Activated naive CD4-positive, alpha-beta T cell (primary cell): ENCODE measurements at places on chromosomes 2 and 18.

- no peak for DNase-seq
Observed at GRCh38 chr2:97764559-97765263, 51.3 kb downstream of the ZAP70 start.

DNA sequence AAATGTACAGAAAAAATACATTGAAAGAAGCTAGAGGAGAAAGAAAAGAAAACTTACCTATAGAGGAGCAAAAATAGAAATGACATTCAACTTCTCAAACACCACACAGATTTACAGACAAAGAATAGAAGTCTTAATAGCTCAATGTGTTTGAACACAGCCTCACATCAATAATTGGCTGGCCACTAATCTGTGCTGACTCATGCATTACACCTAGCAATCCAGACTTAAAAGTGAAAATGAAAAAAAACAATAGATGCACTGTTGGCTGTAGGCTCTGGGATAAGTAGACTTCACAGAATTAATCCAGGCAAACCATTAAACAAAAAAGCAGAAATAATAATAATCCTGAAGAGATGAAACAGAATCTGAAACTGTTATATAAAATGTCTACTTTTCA is 961.3 kb upstream of the CELF4 start:
- DNase-seq, result no peak

DNA sequence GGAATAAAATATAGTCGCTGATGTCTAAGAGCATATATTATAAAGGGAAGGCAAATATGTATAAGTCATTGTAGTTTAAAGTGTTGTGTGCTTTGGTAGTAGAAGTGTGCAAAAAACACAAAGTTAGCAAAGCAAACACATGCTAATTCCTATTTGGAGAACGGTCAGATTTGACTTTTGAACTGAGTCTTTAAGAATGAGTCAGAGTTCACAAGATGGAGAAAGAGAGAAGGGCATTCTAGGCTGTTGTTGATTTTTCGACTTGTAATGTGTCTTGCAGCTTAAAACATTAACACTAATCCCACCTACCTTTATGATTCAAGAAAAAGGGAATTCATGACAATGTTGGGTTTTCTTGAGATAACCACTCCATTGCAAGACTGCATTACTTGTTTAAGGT is 98.1 kb downstream of the CRIM1 start:
- DNase-seq, result no peak

DNA sequence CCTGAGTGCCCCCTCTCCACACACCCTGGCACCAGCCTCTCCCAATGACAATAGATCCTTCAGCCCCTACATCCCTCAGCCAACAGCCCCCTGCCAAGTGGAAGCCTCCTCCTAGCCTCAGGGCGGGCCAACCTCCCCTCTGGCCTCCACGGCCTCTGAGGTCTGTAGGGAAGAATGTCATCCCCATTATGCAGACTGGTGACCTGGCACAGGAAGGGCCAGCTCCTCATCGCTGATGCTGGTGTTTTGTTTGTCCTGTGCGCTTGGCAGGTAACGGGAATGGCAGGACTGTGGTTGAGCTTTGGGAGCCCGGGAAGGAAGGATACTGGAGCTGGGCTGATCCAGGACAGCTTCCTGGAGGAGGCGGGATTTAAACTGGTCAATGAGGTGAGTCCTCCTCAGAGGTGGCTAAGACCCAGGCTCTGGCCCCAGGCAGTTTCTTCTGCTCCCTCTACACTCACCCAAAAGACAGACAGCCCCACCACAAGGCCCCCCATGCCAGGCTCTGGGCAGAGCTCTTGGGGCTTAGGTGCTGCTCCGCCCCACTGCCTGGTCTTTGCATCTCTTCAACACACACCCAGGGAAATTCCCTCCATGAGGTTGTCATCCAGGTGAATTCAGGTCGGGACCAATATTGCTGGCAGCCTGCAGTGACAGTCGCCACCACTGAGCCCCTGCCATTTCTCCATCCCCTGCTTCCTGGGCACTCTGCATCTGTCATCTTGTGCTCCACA is 75.2 kb upstream of the SMAD7 start:
- no peak for DNase-seq

GRCh38 chr18:32422978-32423740 is 47.5 kb downstream of the GAREM1 start:
- no peak for DNase-seq

DNA sequence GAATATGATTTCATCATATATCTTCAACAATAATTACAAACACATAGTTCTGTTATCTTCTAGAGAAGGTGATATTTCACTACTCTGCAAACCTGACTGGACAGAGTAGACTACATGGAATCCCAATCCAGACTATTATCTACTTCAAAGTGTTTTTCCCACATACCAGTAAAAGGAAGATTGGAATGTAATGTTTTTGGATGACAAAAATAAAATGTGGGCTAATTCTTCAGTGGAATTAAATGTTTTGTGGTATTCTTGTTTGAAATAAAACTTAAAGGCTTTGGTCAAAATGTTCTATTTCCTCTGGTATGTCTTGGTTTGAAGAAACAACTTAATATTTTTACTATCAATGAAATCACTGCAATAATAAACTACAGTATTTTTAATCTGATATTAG is 22.1 kb downstream of the COL5A2 start:
- DNase-seq, result no peak

DNA sequence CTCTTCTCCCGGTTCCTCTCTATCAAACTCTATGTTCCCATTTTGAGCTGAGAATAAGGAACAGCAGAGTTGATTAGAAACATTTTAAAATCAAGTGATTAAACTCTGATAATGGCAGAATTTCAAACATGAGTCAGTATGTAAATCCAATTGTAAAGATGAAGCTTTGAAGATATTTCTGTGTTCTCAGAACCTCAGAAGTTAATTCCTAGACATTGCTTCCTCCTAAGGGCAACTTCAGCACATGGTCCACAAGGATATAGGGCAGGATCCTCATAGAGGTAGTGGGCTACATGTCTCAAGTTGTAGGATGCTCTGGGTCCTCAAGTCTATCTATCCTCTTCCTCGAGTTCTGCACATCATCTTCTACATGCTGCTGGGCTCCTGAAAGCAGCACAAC is 46.3 kb downstream of the QPCT start:
- no peak for DNase-seq

GRCh38 chr2:64114063-64114911 is 29.9 kb downstream of the PELI1 start:
- no peak for DNase-seq

- DNase-seq, result no peak
Observed at GRCh38 chr2:86809481-86810121, 18.9 kb upstream of the CD8A start.

- no peak for DNase-seq
Observed at GRCh38 chr2:152762202-152762601, 43.8 kb downstream of the ARL6IP6 start.

GRCh38 chr2:26235089-26235488 is 9.3 kb downstream of the HADHA start:
- DNase-seq, result no peak

- no peak for DNase-seq
Observed at GRCh38 chr18:10973567-10974203, 175.7 kb downstream of the PIEZO2 start.

- DNase-seq, result no peak
Observed at GRCh38 chr2:219126555-219126954, 34.1 kb downstream of the NHEJ1 start.

DNA sequence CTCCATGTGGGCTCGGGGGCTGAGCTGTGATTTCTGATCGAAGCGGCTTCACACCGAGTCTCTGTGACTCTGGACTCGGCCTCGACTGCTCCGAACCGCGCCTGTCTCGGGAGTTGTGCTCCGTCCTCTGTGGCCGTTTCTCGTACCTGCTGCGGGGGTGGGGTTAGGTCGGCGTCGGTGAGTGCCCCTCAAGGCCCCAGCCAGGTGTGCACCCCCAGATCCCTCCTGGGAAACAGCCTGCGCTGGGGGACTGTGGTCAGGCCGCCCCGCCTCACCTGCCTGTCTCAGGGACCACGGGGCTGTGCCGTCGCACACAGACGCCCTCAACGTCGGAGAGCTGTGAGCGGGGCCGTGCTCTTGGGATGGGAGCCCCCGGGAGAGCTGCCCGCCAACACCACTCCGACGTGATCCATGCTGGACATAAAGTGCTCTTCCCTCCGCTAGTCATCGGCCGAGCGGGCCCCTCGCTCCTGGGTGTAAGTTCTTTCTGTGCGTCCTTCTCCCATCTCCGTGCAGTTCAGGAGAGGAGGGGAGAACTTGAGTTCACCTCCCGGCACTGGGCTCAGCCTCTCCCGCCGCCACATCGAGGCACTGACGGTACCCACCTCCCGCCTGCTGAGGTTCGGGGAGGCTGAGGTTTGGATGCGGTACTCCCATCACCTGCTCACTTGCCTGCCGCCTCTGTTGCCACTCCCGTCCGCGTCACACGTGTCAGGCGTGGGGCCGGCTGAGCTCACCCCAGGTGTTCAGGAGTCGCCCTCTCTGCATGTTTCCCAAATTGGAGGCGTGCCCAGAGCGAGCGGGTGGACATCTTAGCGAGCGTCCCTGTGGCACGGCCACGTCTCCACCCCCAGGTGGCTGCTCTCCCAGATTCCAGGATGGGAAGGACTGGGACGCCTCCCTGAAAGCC is 55.7 kb downstream of the CTDP1 start:
- DNase-seq, result no peak
